ENCODE measurements at places on chromosomes 7 and 10. TPM values are rescaled to one million over a fixed set of nuclear protein-coding genes. Genes with fewer than 3 reads are reported as not detected.
A peak's percentile ranks its signal among the peaks of the same experiment; 100 is the strongest.

Gene STEAP2
- 11.4 TPM for total RNA-seq

Gene DAGLB
- total RNA-seq, result 23.6 TPM

Gene ADARB2
- 0.11 TPM for total RNA-seq

Gene SFXN4
- total RNA-seq, result 31.8 TPM

Gene BMPER
- total RNA-seq, result 4.1 TPM

Gene OR2A12
- total RNA-seq, result not detected

Gene MUC12
- 2.8 TPM for total RNA-seq

Gene LRGUK
- total RNA-seq, result 0.23 TPM

DNA sequence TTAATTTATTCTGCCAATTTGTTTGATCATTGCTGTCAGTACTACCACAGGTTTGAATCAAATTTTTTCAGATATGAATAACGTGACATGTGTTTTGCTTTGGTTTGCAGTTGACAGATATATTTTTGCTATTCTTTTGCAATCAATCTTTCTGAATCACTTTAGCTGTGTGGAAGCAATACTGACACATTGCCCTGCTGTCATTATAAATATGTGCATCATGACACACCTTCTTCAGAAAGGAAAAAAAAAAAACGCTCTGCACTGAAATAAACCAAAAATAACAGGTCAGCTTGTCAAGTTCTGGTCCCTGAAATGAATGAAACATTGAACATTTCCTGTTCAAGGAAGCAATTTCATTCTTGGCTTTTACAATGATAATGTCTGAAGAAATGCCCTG, 93.8 kb upstream of the FAM13C start:
- peak; percentile 37 for DNase-seq

DNA sequence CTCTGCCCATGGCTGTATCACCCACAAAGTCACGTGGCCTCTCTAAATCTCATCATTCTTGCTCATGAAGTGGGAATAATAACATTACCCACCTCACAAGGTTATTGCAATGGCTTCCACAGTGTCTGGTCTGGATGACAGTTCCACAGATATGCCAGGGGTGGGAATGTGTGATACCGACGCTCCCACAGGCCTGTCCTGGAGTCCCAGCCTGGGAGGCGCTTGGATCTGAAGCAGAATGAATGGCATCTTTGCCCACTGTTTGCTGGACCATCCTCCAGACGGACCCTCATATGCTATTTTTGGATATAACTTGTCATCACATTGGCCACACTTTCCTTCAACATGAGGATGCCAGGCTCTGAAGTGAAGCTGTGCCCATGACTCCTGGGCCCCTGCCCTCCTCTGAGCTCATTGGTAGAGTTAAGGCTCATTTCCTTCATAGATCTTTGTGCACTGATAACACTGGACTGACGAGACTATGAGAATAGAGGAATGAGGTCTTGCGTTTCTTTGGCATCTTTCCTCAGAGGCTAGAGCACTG, 279.8 kb upstream of the ZNF32 start:
- DNase-seq, result no peak

- no peak for DNase-seq
Observed at GRCh38 chr10:92408017-92408361, 117.0 kb downstream of the MARCHF5 start.

- DNase-seq, result peak; percentile 92
Observed at GRCh38 chr10:60964257-60965235, 20.6 kb upstream of the RHOBTB1 start.

DNA sequence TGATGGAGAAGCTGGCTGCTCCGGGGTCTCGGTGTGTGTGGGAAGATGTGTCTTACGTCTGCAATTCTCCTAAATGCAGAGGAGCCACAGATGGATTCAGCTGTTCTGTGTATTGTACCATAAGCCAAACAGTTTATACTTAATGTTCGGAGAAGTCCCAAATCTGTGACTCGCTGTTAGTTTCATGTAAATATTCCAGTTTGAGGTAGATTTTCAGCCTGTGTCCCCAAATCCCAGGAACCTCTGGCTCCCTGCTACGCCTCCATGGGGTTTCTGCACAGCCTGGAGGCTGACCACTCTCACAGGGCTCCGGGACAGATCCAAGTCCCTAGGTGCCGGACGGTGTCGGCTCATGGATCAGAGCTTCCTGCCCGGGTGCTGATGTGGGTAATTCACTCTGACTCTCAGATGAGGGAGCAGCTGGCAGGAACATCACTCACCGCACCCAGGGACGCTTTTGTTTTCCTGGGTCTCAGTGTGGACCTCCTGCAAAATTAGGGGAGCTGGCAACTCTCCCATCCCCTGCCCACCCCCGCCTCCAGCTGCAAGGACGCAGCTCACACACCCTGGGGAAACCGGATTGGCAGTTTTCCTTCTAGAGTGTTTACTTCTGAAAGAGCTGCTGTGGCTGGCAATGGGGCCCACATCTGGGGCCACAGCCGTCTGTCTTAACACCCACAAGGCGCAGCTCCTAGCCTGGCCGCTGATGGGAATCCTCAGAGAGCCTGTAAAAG, 421.1 kb upstream of the FOXK1 start:
- DNase-seq, result no peak

DNA sequence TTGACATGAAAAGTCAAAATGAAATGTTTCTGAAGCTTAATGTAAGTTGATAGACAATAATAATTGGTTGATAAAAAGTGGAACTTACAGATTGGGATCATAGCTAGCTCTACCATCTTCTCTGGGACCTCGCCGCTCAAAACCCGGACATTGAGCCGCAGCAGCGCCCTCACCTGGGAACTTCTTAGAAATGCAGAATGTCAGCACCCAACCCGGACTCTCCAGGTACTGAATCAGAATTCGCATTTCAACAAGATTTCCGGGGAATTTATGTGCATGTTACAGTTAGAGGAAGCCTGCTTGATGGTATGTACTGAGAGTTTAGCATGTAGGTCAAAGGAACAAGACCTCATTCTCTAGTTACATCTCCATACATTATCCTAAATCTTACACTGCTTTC, 36.7 kb upstream of the ABLIM1 start:
- peak; percentile 21 for DNase-seq

DNA sequence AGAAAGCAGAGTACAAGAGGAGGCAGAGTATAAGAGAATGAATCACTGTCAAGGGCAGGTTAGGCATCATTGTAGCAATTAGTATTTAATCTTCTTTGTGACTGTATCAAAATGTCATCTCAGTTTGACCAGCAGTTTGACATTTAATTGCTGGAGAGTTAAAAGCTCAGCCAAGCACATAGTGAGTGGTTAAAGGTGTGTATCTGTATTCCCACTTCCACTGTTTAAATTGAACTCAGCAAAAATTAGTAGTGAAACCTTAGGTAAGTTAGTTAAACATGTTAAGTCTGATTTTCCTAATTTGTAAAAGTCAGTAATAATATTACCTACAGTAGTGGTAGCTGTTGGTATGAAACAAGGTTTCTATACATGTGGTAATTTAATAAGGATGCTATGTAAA, 296.4 kb upstream of the MBL2 start:
- DNase-seq, result no peak

GRCh38 chr7:44757311-44757710, 8.7 kb downstream of the ZMIZ2 start:
- no peak for DNase-seq
